ENCODE measurements at places on chromosomes 13 and 19.
A peak's percentile ranks its signal among the peaks of the same experiment; 100 is the strongest.

- DNase-seq: no peak
These were observed 22.3 kb upstream of the DPP9 start for GRCh38 chr19:4745986-4746385.

GRCh38 chr13:73633817-73634460 is 500.3 kb downstream of the KLF12 start:
- DNase-seq: no peak

DNA sequence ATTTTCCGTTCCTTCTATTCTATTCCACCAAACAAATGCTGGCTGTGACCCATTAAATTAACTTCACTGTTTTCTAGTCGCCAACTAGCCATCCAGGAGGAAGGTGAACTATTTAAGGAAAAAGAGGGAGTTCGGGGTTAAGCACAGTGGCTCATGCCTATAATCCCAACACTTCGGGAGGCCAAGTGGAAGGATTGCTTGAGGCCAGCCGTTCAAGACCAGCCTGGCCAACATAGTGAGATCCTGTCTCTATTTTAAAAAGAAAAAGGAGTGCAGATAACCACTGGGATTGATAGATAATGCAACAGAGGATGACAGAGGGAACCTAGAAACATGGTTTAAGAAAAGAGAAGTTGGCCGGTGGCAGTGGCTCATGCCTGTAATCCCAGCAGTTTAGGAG is 44.7 kb downstream of the SPTBN4 start:
- DNase-seq: no peak

DNA sequence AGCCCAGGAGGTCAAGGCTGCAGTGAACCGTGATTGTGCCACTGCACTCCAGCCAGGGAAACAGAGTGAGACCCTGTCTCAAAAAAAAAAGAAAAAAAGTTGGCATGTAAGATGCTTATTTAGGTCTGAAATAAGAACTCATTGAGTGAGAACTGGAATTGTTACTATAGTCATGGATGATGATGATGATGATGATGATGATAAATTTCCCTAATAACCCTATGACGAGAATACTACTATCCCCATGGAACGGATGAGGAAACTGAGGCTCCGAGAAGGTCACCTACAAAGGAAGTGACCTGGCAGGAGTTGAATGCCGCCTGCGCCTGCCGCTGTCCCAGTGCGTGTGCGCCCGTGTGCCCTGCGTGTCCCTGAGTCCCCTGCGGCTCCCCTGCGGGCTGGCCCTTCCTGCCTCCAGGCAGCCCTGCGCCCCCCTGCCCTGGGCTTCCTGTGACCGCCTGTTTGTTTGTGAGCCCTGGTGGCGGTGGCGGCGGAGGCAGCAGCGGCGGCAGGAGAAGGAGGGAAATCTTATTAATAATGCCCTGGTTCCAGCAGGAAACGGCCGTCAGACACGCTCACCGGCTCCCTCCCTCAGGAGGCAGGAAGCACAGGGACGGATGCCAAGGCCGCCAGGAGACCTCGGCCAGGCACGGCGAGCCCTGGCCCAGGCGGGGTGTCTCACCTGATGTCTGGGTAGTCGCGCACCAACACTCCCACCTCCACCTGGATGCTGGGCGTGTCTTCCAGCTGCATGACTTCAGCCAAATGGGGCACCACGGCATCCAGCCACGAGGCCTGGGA is 29.6 kb downstream of the EXOC3L2 start:
- DNase-seq: no peak

- no peak for DNase-seq
These were observed 19.3 kb downstream of the TNFSF11 start for GRCh38 chr13:42592915-42593900.

DNA sequence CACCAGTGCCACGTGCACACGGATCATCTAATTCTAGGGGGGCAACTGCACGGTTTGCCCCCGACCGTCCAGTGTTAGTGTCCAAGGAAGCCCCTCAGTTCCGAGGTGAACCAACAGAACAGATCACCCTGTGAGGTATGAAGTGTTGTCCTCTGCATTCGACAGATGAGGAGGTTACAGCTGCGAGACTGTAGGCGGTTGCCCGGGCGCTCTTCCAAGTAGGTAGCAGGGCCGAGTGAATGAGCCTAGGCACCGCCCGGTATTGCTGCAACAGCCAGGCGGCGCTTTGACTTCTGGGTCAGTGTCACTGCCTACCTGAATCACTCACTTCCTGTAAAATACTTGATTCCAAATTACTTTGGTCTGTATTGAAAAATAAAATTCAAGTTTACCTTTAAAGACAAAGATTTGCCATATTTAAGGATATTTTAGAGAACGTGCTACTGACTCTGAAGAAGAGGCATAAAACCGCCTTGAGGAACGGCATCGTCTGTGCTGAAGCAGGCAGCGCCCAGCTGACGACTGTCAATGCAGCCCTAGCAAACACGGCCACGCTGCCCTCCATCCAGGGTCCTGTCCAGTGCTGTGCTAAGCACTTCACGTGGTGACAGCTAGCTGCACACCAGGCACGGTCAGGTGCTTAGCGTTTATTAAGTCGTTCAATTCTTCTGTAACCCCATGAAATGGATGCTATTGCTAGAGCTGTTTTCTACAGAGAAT is 19.3 kb upstream of the RASA3 start:
- no peak for DNase-seq

DNA sequence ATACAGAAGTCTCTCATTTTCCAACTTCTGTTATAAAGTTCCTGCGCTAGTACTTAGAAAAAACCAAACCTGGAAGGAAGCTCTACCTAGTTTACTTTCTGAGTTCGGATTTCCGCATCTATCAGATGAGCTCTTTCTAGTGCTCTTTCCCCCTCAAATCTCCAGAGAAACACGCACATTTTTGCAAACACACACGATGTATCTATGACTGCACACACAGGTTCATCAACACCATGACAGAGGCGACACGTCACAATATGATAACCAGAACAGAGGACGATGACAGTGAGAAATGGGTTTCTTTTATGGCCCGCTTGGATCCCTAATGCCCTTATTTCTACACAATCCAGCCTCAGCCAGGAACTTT is 629 bp upstream of the LRRC63 start:
- no peak for DNase-seq

DNA sequence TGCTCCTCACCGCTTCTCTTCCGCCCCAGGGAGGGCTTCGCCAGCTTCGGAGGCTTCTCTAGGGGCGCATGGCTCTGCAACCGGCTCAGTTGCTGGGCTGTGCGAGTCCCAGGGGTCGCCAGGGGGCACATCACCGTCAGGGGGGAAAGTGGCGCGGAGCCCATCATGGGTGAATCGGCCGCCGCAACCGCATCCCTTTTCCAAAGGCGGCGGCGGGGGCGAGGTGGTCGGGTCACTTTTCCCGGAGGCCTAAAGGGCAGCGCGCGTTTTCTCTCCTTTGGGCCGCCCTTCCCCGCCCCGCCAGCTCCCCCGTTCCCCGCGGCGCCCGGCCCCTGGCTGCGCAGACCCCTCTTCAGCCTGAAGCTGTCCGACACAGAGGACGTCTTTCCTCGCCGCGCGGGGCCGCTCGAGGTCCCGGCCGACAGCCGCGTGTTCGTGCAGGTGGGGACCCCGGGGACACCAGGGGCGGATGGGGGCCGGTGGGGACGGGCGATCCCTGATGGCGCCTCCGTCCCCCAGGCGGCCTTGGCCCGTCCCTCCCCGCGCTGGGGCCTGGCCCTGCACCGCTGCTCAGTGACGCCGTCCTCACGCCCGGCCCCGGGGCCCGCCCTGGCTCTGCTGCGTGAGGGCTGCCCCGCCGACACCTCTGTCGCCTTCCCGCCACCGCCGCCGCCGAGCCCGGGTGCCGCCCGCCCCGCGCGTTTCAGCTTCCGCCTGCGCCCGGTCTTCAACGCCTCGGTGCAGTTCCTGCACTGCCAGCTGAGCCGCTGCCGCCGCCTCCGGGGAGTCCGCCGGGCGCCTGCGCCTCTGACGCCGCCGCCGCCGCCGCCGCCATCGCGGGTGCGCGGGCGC is 1.7 kb downstream of the TGFBR3L start:
- peak; percentile 32 for DNase-seq

GRCh38 chr19:15962319-15962718 is 13.5 kb downstream of the OR10H4 start:
- no peak for DNase-seq

DNA sequence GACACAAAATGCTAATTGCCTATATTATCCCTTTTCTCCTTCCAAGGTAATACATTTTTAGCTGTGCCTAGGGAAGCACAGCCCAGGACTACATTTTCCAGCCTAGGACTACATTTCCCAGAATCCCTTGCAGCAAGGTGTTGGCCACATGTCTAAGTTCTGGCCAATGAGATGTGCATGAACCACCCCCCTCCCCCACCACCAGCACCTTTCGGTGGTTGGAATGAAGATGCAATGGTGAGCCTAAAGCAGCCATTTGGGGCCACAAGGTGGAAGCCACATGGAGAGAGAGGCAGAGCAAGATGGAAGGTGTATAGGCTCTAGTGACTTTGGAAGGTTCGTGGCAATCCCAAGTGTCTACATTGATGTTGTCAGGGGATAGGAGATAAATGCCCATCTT is 16.2 kb downstream of the UNC13A start:
- peak; percentile 17 for DNase-seq

GRCh38 chr19:42023121-42023942 is 29.3 kb upstream of the ATP1A3 start:
- DNase-seq: no peak

DNA sequence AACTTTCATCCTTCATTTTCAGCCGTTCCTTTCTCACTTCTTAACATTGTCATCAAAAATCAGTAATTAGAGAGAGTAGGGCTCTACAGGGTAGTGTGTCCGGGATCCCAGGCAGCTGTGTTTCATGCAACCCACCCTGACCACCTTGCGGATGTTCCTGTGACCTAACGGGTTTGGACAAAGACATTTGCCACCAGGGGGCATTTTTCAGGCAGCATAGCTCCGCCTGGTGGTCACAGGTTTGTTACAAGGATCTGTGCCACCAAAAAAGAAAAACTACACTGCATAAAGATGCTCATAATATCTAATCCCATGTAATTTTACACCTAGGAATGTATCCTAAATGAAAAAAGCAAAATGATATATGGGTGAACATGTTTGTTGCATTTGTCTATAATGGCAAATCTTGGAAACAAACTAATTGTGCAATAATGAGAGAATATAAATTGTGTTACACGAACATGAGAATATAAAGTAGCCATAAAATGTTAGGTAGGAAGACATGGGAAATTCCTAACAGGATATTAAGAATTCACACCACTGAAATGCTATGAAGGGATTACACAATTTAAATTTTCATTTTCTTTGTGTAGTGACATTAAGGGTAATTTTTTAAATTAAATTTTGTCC is 123.0 kb downstream of the SLC7A1 start:
- no peak for DNase-seq

- no peak for DNase-seq
These were observed 9.6 kb downstream of the TINCR start for GRCh38 chr19:5558101-5558621.

DNA sequence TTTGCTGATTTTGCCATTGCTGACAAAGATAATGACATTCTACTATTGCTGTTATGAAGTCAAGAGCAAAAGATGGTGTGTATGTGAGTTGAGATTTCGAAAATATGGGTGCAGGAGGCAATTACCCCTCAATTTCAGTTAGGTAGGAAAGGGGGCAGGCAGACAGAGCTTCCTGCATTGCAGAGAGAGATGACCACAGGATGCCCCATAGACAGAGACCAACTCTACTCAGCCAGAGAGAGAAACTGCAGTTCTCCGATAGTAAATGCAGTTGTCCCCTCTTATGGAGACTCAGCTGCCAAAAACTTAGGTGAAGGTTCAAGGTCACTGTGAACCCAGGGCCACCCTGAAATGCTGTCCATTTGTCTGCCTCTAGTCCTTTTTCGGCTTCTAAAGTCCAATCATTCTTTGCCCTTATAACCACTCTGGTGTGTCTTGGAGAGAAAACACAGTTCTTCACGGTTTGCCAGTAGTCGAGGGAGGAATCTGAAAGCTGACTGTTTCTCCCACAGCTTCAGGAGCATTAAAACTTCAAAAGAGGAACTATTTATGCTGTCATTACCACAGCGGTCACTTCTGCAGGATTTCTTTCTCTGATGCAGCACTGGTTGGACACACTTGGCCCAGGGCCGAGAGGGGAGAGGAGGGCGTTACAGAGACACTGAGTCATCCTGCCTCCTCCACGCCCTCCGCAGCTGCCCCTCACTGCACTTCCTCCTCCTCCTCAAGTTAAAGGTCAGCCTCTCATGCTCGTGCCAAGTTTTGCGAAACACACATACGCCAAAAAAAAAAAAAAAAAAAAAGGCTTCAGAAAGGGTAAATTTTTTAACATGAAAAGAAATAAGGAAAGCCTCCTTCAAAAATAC is 264.3 kb downstream of the FOXO1 start:
- DNase-seq: peak; percentile 36

DNA sequence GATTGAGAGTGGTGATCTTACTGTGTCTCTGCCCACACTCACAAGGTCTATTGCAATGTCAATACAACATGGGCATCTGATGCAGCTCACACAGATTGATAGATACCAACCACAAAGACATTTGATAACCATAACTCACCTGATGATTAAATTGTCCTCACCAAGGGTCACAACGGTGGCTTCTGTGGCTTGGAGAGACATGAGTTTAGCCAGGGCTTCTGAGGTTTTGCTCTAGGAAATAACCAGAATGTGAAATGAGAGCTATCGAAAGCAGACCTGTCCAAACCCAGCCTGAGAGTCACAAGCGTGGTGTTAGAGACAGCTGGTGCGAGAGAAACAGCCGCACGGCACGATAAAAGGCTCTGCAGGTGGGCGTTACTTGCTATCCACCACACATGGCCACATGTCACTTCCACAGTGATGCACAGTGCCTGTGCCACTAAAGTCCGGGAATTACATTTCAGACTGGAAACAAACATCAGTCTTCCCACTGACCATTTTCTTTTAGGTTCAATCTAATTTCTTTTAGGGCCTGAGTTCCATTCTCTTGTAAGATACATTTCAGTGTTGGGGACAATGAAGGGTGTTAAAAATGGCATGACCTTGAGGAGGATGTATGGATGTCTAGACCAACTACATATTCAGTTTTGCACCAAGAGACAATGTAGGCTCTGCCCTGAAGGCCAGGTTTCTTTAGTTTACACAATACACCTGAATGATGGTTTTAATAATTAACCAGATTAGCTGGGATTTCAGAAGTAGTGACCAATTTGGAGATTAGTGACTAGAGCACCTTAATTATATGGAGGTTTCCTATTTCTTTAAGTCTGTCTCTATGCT is 53.7 kb downstream of the ATP7B start:
- no peak for DNase-seq

GRCh38 chr19:384799-385169 is 24.2 kb downstream of the C2CD4C start:
- no peak for DNase-seq

GRCh38 chr13:49343255-49343654 is 95.5 kb downstream of the CDADC1 start:
- DNase-seq: no peak

GRCh38 chr13:98813993-98814392 is 61.5 kb upstream of the SLC15A1 start:
- DNase-seq: no peak

DNA sequence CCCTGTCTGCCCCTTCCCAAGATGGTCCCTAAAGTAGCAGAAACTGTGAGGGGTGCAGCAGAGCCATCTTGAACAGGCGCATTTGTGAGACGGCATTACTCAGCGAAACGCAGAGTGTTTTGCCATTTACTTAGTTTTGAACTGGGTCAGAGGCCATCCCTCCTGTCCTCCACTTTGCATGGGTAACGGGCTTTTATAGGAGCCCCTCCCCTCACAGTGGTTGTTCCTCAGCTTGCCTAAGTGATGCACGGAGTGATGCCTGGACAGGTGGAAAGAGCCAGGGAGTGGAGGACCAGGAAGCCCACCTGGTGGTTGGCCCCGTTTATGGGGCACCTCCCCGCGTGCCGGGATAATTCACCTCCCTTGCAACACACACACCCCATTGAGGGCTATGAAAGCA is 68.0 kb upstream of the C1QTNF9 start:
- no peak for DNase-seq

GRCh38 chr19:1725100-1726064 is 27.9 kb upstream of the ONECUT3 start:
- peak; percentile 35 for DNase-seq

- no peak for DNase-seq
These were observed 188.9 kb downstream of the ZIC5 start for GRCh38 chr13:99782669-99783068.

Measured in NCI-H446 (cell line).